ENCODE measurements at places on chromosomes 2 and 18. TPM values are rescaled to one million over a fixed set of nuclear protein-coding genes. Genes with fewer than 3 reads are reported as not detected.

TEKT4 gene
- total RNA-seq: not detected

- no peaks in the 10 kb centered on the region for H3K36me3 ChIP-seq
- peaks cover 100% of the 10 kb centered on the region for H3K27me3 ChIP-seq
- peak; percentile 57 for DNase-seq
- no peak overlapping the region for H3K27ac ChIP-seq
- no peak overlapping the region for H3K4me3 ChIP-seq
Observed at GRCh38 chr2:118841450-118841827, 6.0 kb downstream of the EN1 start.

DNA sequence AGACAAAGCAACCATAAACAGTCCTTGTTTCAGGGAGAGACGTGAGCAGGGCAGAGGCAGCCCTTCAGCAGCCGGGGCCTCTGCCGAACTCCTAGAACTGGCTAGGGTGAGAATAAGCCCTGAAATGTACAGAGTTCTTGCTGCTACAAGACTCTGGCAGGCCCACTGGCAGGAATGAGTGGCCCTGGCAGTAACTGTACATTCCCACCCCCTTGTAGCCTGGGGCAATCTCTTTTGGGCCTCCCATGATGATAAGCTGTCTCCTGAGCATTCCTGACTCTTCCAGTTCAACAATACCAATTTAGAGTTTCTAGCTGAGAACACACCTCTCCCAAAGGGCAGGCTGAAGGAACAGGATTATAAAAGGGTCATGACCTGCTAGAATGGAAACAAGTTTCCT lies 54.3 kb downstream of the HAUS1 start:
- H3K27me3 ChIP-seq: no peaks in the 10 kb centered on the region
- no peak overlapping the region for H3K4me3 ChIP-seq
- no peak for DNase-seq
- H3K36me3 ChIP-seq: no peaks in the 10 kb centered on the region

SERPINB10 gene
- total RNA-seq: not detected

DNA sequence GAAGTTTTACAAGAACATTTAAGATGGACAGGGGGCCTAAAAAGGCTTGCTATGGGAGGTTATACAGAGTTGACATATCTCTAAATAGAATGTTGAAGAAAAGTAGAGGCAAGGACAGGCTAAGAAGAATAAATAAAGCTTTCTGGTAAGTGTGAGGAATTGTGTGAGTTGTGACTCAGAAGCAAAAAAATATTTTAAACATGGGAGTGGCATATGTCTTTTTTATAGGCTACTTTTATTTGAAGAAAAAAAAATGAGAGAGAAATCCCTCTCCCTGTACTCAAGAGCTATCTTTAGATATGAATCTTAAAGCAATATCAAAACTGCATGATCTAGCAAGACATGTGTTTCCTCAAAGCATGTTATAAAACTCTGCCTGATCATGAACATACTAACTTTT lies 41.1 kb downstream of the RAB3GAP1 start:
- peaks cover 4% of the 10 kb centered on the region for H3K4me1 ChIP-seq
- no peak for DNase-seq

GRCh38 chr18:11247381-11247970 lies 98.1 kb upstream of the PIEZO2 start:
- H3K27ac ChIP-seq: no peak overlapping the region
- no peak overlapping the region for H3K4me3 ChIP-seq
- no peaks in the 10 kb centered on the region for H3K27me3 ChIP-seq
- no peaks in the 10 kb centered on the region for H3K4me1 ChIP-seq
- no peaks in the 10 kb centered on the region for H3K36me3 ChIP-seq
- DNase-seq: no peak

IMPA2 gene
- total RNA-seq: 88.9 TPM

DNA sequence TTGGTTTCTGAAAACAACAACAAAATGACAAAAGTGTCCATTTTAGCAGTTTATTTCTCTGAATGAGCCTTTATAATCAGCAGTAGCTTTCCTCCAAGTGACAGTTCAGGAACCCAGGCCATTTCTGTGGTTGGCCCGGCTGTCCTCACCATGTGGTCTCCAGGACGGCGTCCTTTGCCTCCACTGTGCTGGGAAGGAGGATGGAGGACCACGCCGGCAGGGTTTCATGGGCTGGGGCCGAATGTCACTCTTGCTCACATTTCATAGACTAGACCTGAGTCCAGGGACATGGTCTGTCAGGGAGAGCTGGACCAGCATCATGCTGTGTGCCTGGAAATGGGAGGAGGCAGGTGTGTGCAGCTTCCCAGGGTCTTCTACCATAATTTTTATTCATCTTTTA lies 50.9 kb downstream of the ARHGEF4 start:
- no peak for DNase-seq
- no peaks in the 10 kb centered on the region for H3K4me1 ChIP-seq
- no peak overlapping the region for H3K4me3 ChIP-seq
- no peaks in the 10 kb centered on the region for H3K36me3 ChIP-seq
- no peaks in the 10 kb centered on the region for H3K27me3 ChIP-seq

DNA sequence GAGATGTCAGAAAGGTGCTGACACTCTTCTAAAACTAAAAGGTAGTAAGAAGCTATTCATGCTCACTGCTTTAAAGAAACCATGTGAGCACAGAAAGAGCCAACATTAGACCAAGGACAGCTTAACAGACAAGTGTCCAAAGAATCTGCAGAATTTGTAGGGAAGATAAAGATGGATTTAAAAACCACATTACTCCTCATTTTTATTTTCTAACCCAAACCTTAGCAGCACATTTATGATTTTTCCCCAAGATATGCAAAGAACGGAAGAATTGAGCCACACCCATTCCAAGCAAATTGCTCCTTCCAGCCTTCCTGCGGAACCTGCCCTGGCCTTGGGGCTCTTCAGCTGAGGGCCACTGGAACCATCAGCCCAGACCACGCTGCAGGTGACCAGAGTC lies 26.9 kb downstream of the MBP start:
- no peak overlapping the region for H3K27ac ChIP-seq
- no peak overlapping the region for H3K4me3 ChIP-seq
- H3K27me3 ChIP-seq: no peaks in the 10 kb centered on the region
- no peaks in the 10 kb centered on the region for H3K36me3 ChIP-seq
- no peak for DNase-seq

NT5C1B gene
- not detected for total RNA-seq

VIT gene
- 0.53 TPM for total RNA-seq

- no peak overlapping the region for H3K4me3 ChIP-seq
- DNase-seq: no peak
- H3K36me3 ChIP-seq: no peaks in the 10 kb centered on the region
- H3K27ac ChIP-seq: no peak overlapping the region
- no peaks in the 10 kb centered on the region for H3K4me1 ChIP-seq
Observed at GRCh38 chr2:45002686-45003085, 6.6 kb downstream of the SIX2 start.

DNA sequence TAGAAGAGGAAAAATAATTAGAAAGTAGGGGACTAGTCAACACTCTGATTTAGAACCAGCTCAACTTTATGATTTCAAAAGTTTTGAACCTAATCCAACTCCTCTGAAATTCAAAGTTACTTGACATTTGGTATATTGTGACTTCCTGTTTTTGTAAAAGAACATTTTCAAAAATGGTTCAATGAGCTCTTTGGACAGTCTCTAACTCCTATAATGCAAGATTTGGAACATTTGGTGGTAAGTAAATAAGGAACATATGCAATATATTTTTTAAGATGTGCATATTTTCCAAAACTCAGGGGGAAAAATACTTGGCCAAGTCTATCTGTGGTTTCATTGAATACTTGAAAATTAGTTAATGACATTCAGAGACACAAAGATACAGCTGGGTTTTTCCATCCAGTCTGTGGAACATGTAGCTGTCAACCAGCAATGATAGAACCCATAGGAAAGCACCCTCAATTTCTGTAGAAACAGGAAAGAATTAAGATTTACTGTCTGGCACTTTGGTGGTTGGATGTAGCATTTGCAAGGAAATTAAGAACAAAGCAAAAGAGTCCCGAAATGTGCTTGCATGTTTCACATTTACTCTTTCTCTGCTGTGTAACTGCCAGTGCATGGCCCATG lies 17.0 kb upstream of the ANKRD44 start:
- no peak overlapping the region for H3K4me3 ChIP-seq
- no peaks in the 10 kb centered on the region for H3K36me3 ChIP-seq
- no peak overlapping the region for H3K27ac ChIP-seq
- no peaks in the 10 kb centered on the region for H3K27me3 ChIP-seq

- DNase-seq: peak; percentile 49
- H3K4me3 ChIP-seq: no peak overlapping the region
- no peaks in the 10 kb centered on the region for H3K27me3 ChIP-seq
Observed at GRCh38 chr2:15968280-15969178, 28.2 kb downstream of the MYCN start.

LCT gene
- not detected for total RNA-seq

DNA sequence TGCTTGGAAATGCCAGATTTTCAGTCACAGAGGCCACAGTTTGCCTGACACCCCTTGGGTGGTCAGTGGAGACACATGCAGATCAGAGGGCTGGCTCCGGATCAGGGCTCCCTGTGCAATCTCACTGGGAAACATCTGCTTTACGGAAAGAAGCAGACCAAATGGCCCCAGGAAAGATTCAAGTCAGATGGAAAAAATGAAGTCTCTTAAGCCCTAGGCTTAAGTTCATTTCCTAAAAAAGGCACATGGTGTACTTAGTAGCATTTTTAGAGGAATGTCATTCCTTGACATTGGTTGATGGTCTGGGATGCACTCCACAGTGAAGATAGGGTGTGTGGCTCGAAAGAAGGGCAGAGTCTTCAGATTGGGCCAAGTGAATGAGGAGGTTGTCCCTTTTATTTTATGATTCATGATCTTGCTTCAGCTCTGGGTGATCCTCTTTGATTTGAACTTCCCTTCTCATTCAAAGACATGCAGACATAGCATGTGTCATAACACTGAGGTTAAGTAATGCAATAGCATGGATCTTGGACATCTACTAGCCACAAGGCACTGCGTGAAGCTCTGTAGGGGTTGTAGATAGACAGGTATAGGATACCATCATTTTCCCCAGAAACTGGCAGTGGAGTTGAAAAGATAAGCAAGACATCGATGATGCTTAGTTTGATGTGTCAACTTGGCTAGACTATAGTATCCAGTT lies 56.5 kb downstream of the KCNE4 start:
- no peak overlapping the region for H3K4me3 ChIP-seq
- no peak for DNase-seq
- no peaks in the 10 kb centered on the region for H3K4me1 ChIP-seq
- H3K27me3 ChIP-seq: no peaks in the 10 kb centered on the region

DNA sequence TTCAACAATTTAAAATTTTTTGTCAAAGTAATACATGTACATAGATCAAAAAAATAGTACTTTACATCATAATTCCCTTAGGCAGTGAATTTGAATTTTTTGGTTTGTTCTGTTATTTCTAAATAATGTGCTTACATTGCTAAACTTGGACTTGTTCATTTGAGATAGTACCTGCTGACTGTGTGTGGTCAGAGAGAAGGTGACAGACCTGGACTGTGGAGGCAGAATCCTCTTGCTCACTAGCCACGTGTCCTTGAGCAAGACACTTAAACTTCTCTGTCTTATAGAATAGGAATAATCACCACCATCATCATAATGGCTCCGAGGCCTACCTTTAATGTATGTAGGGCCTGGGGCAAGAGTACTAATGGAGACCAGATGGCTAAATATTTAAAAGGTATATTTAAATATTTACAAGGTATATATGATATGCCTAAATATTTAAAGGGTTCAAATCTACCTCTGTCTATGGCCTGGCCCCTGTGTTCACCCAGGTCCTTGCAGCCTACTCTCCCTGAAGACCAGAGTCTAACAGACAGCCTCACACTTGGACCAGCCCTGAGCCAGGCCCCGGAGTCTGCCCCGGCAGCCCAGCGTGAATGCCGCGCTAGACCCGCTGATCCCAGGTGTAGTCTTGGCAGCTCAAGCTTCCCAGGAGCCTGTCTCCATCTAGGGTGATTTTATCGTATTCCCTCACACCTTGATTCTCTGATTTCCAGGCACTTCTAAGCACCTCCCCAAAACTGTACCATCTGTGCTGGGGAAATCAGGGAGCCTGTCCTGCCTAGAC lies 33.5 kb downstream of the ZNF532 start:
- peaks cover 7% of the 10 kb centered on the region for H3K4me1 ChIP-seq
- no peaks in the 10 kb centered on the region for H3K27me3 ChIP-seq
- DNase-seq: no peak
- no peak overlapping the region for H3K4me3 ChIP-seq
- H3K27ac ChIP-seq: no peak overlapping the region

ZSWIM2 gene
- not detected for total RNA-seq

DNA sequence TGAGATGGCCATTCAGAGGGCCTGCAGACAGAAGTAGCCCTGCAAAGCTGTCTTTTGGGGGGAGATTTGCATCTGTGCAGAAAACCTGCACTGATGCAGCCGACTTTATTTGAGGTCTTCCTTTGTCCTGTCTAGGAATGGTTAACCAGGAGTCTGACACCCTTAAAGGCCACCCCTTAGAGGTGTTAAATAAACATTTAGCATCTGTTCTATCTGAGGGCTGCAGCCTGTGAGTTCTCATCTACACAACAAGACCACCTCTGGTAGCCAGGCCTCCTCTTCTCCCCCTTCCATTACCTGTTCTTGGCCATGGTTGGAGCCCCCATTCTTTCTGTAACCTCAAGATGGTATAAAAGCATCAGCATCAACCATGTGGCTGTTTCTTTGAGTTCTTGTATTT lies 214.4 kb upstream of the HS6ST1 start:
- H3K4me1 ChIP-seq: peaks cover 15% of the 10 kb centered on the region
- H3K27ac ChIP-seq: peak overlapping the region; percentile 3
- peak overlapping the region; percentile 42 for H3K4me3 ChIP-seq
- peak; percentile 63 for DNase-seq
- H3K36me3 ChIP-seq: no peaks in the 10 kb centered on the region

DNA sequence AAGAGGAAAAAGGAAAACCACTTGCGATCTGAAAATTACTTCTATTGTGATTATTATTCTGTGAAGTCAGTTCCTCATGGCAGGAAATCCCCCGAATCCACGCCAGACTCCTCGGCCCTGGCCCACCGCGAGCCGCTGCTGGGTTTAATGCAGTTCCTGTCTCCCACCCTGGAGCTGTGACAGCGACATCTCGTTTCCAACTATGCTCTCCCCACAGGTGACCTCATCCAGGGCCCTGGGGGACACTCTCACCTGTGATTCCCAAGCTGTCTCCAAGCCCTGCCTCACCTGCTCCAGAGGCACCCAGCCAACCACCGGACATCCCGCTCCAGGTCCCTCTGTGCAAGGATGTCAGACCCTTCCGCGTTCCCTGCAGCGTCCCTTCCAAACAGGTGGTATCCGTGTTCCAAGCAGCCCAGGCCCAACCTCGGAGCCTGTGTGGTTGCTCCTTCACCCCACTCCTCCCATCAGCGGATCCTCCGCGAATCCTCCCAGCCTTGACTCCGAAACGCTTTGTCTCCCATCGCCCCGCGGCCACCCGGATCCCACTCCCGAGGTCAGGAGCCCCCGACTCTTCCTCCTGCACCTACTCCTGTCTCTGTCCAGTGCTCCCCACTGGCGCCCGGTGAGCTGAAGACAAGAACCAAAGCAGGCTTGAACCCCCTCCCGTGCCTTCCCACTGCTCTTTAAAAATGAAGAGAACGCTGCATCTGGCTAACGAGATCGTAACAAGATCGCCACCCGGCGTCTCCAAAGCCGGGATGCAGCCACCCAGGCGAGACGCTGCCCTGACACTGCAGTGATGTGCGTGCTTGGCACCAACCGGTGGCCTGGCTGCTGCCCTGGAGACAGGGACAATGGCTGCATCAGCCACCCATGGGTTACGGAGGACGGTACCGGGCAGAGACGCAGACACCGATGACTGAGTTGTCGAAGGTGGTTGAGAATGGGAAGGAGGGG lies 96.5 kb downstream of the NDUFA10 start:
- no peaks in the 10 kb centered on the region for H3K27me3 ChIP-seq
- H3K36me3 ChIP-seq: no peaks in the 10 kb centered on the region
- H3K4me1 ChIP-seq: no peaks in the 10 kb centered on the region
- H3K27ac ChIP-seq: no peak overlapping the region
- DNase-seq: peak; percentile 64
- no peak overlapping the region for H3K4me3 ChIP-seq

ZBTB7C gene
- 0.41 TPM for total RNA-seq

Data from endodermal cell (in vitro differentiated cells).